ENCODE measurements at places on chromosomes 2 and 18.

- DNase-seq, result no peak
These were observed 112.4 kb upstream of the RND3 start for GRCh38 chr2:150599889-150600288.

DNA sequence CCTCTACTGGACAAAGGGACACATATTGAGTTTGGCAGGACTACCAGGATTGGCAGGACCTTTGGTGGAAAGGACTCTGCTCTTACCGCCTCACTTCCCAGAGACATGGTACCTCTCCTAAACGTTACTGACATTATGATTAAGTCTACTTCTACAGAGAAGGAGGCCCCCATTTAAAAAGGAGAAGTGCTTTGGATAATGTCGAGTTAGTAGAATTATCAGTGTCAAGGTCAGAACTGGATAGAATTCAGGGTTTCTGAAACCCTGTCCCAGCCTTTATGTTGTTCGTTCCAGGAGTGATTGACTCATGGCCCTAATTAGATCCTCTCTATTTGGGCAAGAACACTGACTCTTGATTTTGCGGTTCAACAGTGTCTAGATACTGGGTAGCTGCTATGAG lies 45.8 kb downstream of the LRRTM1 start:
- DNase-seq, result no peak

DNA sequence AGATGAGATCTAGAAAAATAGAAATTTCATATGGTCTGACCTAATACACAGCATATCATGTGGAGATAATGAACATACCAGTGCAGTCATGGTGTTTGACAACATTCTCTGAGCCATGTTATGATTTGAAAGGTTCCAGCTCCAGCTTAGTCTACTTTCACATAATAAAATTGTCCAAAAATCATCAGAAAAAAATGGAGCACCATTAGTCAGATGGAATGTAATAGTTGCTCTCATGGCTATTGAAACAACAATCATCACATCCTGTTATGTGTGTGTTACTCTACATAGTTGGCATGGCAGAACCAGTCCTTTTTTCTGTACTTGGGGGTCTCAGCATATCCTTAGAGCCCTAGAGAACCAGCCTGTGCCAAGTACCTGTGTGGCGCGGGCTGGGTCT lies 678.9 kb upstream of the FANCL start:
- no peak for DNase-seq

DNA sequence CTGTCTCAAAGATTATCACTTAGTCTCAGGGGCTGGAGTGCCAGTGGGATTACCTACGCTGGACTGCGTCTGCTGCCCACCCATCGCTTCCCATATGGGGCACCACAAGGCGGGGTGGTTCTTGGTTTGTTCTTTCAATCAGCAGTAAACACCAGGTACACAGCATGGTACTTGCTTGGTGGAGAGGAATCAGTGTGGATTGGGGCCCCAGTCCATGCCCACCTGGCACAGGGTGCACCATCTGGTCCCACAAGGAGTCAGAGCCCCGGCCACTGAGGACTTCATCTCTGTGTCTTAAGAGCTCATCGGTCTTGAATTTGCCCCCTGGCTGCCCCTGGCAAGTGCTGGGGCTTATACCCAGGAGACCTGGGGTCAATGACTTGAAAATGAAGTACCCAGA lies 96.2 kb downstream of the GLI2 start:
- no peak for DNase-seq

DNA sequence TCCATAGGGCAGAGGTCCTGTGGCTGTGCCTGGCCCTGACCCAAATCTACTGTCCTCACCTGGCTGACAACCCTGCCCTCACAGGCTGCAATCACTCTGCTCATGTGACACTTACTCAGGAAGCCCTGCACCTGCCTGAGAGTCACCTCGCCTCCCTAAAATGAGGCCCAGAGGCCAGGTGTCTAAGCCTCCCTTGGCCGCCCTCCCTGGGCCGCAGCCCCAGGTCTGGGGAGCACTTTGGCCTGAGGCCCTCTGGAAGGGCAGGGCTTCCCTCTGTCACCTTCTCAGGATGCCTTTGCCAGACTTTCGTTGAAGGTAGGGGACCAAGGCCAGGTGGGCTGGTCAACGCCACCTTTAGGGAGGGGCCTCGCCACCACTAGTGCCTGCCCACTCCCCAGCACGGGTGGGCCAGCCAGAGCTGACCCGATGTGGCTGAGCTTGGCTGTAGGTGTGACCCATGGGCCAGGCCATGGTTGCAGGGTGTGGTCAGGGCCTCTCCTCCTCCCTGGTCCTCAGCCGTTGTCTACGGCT lies 6.1 kb upstream of the GPC1 start:
- no peak for DNase-seq

- no peak for DNase-seq
These were observed at the start of gene CYP27C1 for GRCh38 chr2:127220102-127220767. CYP27C1 (minus strand) TSS chr2:127220299; CDS start chr2:127220270, 29 bp downstream.

DNA sequence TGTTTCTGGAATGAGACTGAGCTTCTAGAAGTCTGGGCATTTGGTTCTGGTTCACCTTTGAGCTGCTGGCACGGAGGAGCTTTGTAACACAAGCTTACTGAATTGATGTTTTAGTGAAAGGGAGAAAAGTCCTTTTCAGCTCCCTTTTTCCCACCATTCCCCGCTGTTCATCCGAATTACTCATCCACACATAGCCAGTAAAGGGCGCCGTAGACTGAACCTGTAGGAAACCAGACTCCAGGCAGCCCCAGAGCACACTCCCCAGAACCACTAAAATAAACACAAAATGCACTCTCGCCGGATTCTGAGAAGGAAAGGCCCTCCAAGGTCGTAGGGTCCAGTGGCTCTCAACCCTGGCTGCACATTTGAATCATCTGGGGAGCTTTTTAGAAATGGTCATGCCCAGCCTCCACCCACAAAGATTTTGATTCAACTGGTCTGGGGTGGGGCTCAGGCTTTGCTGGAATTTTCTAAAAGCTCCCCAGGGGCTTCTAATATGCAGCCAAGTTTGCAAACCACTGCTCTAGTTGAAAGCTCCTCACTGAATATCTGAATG lies 29.6 kb downstream of the TCF7L1 start:
- DNase-seq, result no peak

DNA sequence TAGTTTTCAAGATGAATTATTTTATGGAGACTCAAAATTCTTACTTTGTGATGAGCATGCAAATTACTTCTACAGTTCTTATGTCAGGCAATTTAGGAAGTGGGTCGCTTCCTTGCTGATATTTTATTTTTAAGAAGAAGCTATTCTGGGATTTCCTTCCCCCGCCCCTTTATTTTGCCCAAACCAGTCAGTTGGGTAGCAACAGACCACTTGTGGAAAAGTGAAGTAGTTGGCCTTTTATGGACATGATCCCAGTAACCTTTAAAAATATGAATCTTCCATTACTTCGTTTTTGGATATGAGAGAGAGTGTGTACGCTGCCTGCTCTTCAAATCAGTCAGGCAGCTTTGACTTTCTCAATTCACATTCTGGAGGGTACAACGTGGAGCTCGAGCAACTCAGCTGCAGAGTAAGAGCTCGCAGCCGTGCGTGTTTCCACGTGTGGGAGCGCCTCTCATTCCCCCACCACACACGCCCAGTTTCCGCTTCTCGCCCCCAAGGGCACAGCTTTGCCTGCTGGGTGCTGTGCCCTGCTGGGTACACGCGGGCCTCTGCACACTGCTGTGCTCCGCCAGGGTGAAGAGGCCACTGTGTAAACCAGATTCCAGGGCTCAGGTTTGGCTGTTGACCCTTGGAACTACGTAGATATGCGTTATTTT lies 92.6 kb downstream of the ITGB1BP1 start:
- no peak for DNase-seq
